ENCODE measurements at places on chromosomes 3 and 15. TPM values are rescaled to one million over a fixed set of nuclear protein-coding genes. Genes with fewer than 3 reads are reported as not detected.

GRCh38 chr3:151209654-151210053, 6.6 kb upstream of the GPR171 start:
- no peaks in the 10 kb centered on the region for H3K27me3 ChIP-seq
- no peak overlapping the region for H3K4me3 ChIP-seq
- no peak for DNase-seq
- H3K36me3 ChIP-seq, result no peaks in the 10 kb centered on the region
- no peak overlapping the region for H3K27ac ChIP-seq
- H3K4me1 ChIP-seq, result no peaks in the 10 kb centered on the region

DNA sequence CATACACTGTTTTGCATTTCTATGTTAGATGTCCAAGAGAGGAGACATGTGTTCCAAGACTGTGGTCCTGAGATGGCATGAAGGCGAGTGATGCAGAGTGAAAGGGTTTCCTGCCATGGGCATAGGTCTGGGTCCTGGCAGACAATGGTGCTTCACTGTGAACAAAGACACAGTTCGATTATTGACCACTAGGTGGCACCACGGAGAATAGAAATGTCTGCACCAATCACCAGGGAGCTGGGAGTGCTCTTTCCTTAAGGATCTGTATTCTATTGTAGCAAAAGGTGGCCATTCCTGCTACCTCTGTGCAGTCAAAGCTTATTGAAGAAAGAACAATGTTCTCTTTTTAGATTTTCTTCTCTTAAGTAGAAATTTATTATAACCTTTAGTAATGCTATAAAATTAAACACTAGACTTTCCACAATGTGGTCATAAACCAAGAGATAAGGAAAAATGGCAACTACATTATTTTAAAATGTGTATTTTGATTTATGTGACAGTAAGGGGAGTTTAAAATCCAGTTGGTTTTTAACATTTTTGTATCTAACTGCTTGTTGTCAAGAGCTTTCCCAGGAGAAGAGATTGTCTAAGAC, 88.7 kb downstream of the GABRG3 start:
- no peaks in the 10 kb centered on the region for H3K27me3 ChIP-seq
- H3K4me1 ChIP-seq, result no peaks in the 10 kb centered on the region
- no peak overlapping the region for H3K27ac ChIP-seq
- H3K36me3 ChIP-seq, result no peaks in the 10 kb centered on the region
- DNase-seq, result no peak
- no peak overlapping the region for H3K4me3 ChIP-seq

DNA sequence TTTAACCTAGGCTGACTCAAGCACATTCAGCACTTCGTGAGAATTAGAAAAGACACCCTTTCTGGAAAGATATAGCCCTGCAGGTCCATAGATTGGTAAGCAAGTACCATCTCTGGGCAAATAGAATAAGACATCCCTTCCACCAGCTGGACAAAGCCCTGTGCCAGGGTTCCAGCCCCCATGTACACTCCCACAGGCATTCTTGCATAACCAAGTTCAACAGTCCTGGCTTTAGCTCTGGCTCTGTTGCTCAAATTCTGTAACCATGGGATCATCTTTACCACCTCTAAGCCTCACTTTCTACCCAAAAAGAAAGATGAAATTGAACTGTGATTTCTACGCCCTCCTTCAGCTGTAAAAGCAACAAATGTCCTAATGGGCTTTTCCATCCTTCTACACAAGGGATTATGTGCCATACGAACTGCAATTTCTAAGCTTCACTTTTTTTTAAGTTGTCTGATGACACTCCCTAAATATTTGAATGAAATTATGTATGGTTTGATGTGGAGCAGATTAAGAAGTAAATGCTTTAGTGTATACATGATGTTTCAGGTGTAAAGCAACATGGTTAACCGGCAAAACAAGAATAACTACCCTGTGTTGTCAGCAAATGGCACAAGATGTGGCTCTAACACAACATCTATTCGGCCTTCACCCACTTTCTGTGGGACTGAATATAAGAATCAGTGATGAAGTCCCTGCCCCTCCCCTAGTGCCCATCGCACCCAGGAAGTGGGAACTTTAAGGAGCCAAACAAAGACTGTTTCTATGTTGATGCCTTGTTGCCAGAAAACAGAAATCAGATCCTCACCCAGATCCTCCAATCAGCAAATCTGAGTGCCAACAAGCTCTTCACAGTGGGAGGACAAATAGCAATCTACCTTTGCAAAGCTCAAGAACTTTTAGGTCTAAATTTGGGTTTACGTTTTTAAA, 165.7 kb downstream of the P3H2 start:
- H3K36me3 ChIP-seq, result no peaks in the 10 kb centered on the region
- H3K27ac ChIP-seq, result no peak overlapping the region
- no peaks in the 10 kb centered on the region for H3K27me3 ChIP-seq
- DNase-seq, result no peak
- no peak overlapping the region for H3K4me3 ChIP-seq

DNA sequence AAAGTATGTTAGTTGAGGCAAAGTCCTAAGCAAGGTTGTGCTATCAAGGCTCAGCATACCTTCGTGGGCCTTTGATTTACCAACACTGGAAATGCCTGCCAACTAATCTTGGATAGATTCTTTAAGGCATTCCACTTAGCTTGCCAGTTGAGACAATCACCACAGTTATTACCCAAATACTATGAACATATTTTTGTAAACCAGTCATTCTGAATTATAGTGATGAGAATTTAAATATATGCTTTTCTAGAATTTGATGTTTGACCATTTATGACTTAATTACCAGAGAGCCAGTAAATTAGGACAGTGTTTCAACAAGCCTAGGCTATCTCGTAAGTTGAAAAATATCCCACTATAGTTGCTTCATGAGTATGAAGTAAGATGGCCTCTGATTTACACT, 15.5 kb downstream of the TRIM59 start:
- H3K27ac ChIP-seq, result no peak overlapping the region
- H3K27me3 ChIP-seq, result no peaks in the 10 kb centered on the region
- peaks cover 53% of the 10 kb centered on the region for H3K36me3 ChIP-seq
- H3K4me3 ChIP-seq, result no peak overlapping the region

GRCh38 chr15:64642875-64643274, 132.5 kb downstream of the RBPMS2 start:
- no peak for DNase-seq
- no peak overlapping the region for H3K27ac ChIP-seq
- peaks cover 16% of the 10 kb centered on the region for H3K4me1 ChIP-seq
- H3K4me3 ChIP-seq, result no peak overlapping the region
- H3K36me3 ChIP-seq, result no peaks in the 10 kb centered on the region

GRCh38 chr3:46926871-46927717, 49.5 kb downstream of the CCDC12 start:
- H3K4me1 ChIP-seq, result peaks cover 68% of the 10 kb centered on the region
- no peaks in the 10 kb centered on the region for H3K36me3 ChIP-seq
- no peak overlapping the region for H3K4me3 ChIP-seq
- peak overlapping the region; percentile 77 for H3K27ac ChIP-seq
- no peaks in the 10 kb centered on the region for H3K27me3 ChIP-seq
- DNase-seq, result peak; percentile 17

DNA sequence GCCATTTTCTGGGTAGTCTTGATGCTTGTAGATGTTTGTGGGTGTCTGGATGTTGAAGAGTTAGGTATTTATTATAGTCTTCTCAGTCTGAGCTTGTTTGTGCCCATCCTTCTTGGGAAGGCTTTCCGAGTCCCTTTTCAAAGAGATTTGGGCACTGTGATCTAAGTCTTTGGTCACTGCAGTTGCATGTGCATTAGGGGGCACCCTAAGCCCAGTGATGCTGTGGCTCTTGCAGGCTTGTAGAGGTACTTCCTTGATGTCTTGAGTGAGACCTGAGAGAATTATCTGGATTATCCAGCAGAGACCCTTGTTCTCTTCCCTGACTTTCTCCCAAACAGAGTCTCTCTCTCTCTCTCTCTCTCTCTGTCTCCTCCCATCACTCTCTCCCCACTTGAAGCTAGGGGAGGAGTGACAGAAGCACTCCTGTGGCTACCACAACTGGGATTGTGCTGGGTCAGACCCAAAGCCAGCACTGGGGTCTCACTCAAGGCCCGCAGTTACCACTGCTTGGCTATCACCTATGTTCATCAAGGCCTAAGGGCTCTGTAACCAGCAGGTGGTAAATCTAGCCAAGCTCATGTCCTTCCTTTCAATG, 68.5 kb downstream of the TMCO5A start:
- H3K27me3 ChIP-seq, result no peaks in the 10 kb centered on the region
- DNase-seq, result no peak

DNA sequence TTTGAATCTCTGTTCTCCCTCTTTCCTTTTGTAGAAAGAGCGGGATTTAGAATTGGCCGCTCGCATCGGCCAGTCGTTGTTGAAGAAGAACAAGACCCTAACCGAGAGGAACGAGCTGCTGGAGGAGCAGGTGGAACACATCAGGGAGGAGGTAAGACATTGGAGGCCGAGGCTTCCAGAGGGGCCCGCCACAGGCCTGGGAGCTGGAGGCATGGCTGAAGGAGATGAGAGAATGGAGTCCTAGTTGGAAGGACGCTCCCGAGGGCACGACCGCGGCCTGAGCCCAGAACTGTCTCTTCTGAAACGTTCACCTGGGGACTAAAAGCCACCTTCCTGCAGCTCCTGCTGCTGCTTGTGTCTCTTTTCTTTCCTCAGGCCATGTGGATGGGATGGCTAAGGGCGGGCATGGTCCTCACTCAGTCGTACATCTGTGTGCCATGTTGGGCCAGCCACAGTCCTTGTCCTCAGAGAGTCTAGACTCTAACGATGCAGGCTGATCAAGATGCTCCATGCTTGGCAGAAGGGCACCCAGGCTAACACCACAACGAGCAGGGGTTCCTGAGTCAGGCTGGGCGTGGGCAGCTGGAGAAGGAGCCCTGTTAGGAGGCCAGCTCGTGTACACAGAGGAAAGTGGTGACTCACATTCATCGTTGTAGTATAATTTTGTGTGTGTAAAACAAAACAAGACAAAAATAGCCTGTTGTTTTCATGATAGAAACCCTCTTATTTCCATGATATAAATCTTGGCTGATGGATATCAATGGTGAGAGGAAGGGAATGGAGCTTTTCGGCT, 81.1 kb downstream of the CCK start:
- H3K4me1 ChIP-seq, result peaks cover 32% of the 10 kb centered on the region
- H3K27me3 ChIP-seq, result no peaks in the 10 kb centered on the region
- no peaks in the 10 kb centered on the region for H3K36me3 ChIP-seq
- no peak overlapping the region for H3K27ac ChIP-seq

DNA sequence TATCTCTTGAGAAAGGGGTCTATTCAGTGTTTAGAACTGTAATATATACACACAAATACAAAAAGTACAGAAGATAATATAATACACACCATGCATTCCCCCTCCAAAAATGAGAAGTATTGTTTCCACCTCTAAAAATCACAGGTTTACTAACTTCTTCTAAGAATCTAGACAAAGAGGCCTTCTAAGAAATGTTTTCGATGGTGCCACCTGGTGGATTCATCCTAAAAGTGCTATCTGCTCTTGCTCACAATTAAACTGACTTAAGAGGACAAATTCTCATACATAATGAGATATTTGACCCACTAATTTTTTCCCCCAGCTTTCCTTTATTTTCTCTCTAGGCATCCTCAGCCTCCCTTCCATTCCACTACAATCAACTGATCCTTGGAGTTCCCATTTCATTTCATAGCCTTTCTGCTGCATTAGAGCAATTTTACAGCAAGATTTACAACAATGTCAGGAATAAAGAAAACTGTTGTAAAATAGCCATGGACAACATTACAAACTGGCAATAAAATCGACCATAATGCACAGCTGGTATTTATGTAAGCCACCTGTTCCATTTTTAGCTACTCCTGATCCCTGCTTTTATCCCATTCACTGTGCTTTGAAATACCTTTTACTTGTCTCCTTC, 124.6 kb downstream of the ARRDC4 start:
- H3K36me3 ChIP-seq, result no peaks in the 10 kb centered on the region
- no peaks in the 10 kb centered on the region for H3K4me1 ChIP-seq
- DNase-seq, result peak; percentile 19

- H3K4me1 ChIP-seq, result no peaks in the 10 kb centered on the region
- H3K27ac ChIP-seq, result no peak overlapping the region
- DNase-seq, result no peak
- H3K27me3 ChIP-seq, result no peaks in the 10 kb centered on the region
- no peaks in the 10 kb centered on the region for H3K36me3 ChIP-seq
Observed at GRCh38 chr15:55250941-55251340, 38.7 kb downstream of the RAB27A start.

DNA sequence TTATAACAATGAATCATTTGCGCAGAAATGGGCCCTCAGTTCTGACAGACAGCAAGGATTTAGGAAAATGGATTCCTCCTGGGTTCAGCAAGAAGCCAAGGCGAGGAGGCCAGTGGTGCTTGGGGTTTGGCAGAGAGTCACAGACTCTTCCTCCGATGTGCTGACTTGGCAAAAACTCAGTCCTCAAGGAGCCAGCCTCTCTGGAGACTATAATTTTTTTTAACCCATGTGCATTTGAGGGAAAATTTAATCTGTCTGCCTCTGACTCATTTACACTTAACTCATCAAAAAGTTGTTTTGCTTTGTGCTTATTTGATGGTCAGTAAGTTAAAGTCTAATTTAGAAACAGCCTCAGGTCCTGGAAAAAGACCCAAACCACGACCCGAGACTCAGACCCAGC, 34.2 kb upstream of the SLC24A5 start:
- DNase-seq, result no peak
- no peak overlapping the region for H3K4me3 ChIP-seq
- H3K36me3 ChIP-seq, result no peaks in the 10 kb centered on the region
- no peaks in the 10 kb centered on the region for H3K27me3 ChIP-seq
- H3K4me1 ChIP-seq, result peaks cover 5% of the 10 kb centered on the region
- no peak overlapping the region for H3K27ac ChIP-seq

DNA sequence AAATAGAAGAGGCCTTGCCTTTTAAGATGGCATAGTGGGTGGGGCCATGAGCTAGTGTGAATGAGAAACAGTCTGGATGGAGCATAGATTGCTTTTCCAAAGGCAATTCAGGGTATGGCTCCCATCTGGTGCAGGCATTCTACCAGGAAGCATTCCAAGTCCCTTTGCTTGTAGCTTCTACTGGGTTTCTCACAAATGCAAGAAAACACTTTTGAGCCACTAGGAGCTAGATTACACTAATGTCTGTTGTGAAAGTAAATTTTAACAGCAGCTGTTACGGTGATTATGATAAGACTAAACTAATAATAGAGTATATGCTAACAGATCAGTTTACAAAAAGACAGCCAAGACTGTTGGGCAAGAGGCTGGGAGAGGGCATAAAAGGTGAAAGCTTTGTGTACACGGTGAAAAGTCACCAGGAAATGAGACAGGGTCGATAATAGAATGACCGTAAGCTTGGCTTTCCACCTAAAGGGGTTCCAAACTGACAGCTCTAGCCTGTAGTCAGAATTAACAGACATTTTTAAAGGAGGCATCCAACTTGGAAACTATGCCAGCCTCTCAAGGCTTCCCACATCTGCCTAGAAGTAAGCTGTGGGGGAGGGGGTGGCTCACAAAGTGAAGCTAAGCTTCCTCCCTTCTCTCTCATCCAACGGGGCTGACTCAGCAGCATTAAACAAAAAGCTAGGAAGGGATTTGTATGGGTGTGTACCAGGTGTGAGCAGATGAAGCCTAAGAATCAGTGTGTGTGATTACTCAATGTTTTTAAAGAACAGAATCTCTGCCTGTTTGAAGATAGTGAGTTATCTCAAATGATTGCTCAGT, 61.1 kb upstream of the GPD1L start:
- H3K4me3 ChIP-seq, result peak overlapping the region; percentile 30
- no peaks in the 10 kb centered on the region for H3K27me3 ChIP-seq
- H3K36me3 ChIP-seq, result no peaks in the 10 kb centered on the region
- DNase-seq, result peak; percentile 67

Gene OSBPL10
- total RNA-seq, result 1.4 TPM

Gene ANKUB1
- not detected for total RNA-seq
